Amygdala (tissue), 56 donors: ENCODE measurements at places on chromosomes 3 and 15.
A peak's percentile ranks its signal among the peaks of the same experiment; 100 is the strongest.

GRCh38 chr15:99955532-99955931 is 222.3 kb upstream of the LYSMD4 start:
- no peak for DNase-seq

- no peak for DNase-seq
Measured at GRCh38 chr3:159250961-159251360, 449.1 kb downstream of the MFSD1 start.

GRCh38 chr3:134267996-134268395 is 17.3 kb upstream of the RYK start:
- no peak for DNase-seq

- no peak for DNase-seq
Measured at GRCh38 chr3:192731233-192731632, 3.9 kb upstream of the FGF12 start.

DNA sequence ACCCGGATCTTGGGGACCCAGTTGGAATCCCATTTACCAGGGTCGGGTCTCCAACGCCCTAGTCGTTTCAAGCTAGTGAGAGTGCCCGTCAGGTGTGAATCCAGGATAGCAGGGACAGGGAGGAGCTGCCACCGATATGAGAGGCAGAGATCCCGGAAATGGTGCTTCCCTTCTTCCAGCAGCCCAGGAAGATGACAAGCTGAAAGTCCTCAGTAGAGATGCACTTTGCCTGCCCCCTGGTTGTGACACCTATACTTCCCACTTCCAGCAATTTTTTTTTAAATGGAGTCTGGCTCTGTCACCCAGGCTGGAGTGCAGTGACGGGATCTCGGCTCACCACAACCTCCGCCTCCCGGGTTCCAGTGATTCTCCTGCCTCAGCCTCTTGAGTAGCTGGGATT is 503.0 kb downstream of the NTRK3 start:
- no peak for DNase-seq

DNA sequence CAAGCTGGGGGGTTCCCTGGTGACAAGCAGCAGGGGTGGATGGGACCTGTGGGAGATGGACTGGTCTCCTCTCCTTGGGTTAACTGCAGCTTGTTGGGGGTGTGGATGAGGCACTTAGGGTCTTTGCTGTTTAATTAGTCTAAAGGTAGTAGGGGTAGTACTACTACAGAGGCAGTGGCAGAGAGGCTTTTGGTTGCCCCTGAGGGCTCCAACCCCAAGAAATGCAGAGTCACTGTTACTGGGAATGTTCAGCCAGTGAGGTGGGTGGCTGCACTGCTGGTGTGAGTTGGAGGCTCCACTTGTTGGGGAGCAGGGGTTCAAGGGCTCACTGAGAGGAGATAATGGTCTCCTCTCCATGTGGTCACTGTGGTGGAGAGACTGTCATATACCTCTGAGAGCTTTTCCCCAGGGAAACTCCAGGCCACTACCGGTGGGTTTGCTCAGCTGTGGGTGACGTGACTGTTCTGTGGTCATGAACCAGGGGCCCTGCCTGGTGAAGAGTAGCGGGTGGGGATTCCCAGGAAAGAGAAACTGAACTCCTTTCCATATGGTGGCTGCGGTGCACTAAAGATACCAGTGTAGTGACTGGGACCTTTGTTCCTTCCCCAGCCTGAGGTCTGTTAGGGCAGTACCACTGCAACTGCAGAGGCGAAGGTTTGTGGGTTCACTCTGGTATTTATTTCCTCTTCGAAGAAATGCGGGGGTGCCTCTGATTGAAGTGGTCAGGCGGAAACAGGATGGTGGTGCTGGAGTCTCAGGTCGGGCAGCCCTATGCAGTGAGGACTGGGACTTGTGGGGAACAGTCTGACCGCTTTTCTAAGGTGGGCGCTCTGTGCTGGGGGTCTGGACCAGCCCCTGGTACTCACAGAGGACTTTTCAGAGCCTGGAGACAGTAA is 68.9 kb upstream of the TNFSF10 start:
- no peak for DNase-seq

- no peak for DNase-seq
Measured at GRCh38 chr3:147760941-147761340, 351.8 kb downstream of the ZIC1 start.

DNA sequence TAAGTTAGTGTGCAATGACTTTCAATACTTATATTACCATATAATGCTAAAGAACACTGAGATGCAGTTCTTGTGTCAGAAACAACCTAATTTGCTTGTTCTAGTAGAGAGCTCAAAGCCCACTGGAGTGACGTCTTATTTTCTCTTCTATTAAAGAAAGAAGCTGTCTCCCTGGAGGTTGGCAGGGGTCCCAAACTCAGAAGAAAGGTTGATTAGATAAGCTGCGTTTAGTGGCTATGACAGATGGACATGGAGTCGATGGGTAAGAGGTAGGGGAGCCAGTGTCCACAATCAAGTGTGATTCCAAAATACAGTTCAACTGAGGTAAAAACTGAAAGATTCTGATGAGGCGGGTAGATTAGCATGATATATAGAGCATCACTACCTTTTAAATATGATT is 363.6 kb downstream of the NLGN1 start:
- peak; percentile 8 for DNase-seq

DNA sequence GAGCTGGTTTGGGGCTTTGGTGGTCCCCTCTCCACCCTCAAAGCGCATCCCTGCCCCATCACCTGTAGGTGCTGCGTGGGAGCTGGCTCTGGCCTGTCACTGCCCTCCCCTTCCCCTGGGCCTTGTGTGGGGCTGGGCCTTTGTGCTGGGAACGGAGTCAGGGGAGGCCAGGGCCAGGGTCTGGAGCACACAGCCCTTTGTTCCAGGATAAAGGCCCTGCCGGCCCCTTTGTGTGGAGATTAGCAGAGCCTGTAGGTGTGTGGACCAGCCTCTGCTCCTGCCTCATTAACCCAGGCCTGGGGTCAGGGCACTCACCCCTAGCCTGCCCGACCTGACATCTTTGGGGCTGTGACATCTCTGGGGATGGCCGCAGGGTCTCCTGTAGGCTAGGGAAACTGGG is 8.9 kb downstream of the EPHB3 start:
- DNase-seq, result no peak

- DNase-seq, result no peak
Measured at GRCh38 chr3:153829606-153830170, 291.5 kb upstream of the ARHGEF26 start.

GRCh38 chr15:68526269-68526668 is 52.5 kb upstream of the CORO2B start:
- DNase-seq, result no peak

GRCh38 chr3:70607469-70607868 is 295.0 kb upstream of the MDFIC2 start:
- no peak for DNase-seq

- no peak for DNase-seq
Measured at GRCh38 chr3:159760046-159760445, 228.6 kb upstream of the IL12A start.

GRCh38 chr3:133944181-133944580 is 48.5 kb upstream of the RAB6B start:
- DNase-seq, result no peak

- DNase-seq, result no peak
Measured at GRCh38 chr3:48084170-48084569, 68.0 kb upstream of the MAP4 start.

GRCh38 chr3:104279617-104280016 is 1087.1 kb upstream of the ALCAM start:
- no peak for DNase-seq

GRCh38 chr3:60645801-60646200 is 605.5 kb downstream of the FHIT start:
- DNase-seq, result no peak

DNA sequence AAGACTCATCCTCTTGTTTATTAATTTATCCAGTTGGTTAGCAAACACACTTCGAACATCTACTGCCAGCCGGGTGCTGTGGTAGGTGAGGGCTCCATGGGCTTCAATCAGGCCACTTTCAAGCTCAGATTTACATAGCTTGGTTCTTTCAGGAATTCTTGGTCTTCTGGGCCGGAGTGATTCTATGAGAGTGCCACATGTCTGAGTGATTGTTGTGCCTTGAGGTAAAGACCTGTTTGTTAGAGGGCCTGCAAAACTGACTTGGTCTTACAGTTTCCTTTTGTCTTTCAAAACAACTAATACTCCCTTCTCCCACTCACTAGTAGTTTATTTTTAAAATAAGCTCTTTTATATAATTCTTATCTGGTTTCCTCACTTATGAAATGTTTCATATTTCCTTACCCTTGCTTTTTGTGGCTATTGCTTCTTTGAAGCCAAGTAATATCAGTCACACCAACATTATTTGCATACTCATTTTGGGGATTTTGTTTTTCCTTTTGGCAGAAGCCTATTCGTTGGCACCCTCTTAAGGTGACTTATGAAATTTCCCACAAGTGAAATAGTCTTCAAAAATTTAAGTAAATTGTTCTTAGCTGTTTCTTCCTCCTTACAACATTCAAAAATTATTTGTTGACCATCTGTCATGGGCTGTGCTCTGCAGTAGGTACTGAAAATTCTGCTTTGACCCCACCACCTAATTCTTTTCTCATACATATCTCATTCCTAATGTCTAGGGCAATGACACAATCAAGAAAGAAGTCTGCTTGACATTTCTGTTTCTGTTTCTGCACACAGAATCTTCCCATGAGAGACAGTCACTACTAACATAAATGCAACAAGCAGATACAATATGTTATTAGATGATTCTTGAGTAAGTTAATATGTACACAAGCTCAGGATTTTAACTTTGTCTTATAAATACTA is 120.2 kb downstream of the LRRC28 start:
- no peak for DNase-seq

DNA sequence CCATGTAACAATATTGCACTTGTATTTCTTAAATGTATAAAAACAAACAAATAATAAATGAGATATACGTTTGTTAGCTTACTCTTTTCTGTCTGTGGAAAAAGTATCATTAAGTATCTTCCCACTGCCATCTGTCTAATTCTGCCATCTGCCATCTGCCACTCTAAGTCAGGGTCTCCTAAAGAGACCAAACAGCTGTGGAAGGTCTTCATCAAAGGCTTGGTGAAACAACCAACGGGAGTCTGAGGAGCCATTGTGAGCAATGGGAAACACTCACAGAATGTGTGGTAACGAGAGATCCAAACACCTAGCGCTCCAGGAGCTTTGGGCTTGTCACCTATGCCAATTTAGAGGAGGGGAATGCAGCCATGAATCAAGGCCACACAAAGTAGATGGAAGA is 28.7 kb upstream of the PFN2 start:
- no peak for DNase-seq

DNA sequence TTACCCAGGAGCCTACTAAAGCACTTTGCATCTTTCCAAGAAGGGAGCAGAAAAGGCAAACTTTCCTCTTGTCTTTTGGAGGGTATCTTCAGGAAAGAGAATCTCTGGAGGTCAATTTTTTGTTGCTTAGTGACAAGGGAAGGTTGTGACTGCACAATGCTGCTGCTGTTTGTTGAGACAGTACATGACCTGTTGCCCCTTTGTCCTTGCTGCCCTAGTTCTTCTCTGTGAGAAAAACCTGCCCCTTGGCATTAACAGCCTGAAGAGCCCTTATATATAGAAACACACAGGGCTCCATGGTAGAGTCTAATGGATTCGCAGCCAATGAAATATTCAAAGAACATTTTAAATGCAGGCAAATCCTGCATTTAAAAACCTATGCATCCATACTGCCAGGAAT is 20.3 kb downstream of the KLHDC8B start:
- no peak for DNase-seq

DNA sequence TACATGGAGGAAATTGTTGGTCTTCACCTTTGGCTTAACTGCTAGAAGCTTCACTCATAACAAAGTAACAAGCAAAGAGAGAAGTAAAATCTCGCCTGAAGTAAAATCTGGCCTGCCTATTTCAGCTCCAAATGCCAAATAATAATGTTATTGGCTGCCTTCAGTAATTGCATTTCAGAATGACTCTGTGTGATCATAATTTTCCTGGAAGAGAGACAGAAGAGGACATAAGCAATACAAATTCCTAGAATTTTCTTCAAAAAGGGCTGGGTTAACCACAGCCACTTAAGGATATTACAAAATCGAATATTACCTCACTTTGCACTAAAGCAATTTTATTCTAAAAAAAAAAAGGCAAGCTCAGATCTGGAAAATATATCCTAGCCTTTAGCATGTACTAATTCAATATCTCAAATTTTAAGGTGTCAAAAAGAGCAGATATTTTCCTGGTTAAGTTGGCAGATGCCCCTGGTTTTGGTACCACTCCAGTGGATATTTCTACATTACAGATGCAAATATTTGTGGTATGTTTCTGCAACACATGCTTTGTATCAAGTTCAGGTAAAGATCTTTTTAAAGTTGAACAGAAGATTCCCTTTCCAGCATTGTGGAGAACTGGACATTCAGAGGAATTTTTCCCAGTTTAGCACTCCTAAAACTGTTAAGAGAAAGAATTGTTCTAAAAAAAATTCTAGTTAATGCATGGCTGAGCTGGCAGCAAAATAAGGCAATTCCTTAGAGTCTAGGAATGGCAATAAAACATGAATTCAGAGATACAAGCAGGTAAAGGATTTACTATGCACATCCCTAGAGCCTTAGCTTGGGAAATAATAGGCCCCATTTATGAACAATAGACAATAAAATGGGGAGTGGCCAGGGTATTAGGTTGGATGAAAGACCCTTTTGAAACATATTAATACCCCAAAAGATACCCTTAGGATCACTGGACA is 116.7 kb downstream of the STAC start:
- DNase-seq, result no peak

- no peak for DNase-seq
Measured at GRCh38 chr3:105118905-105119304, 247.8 kb upstream of the ALCAM start.

- DNase-seq, result no peak
Measured at GRCh38 chr15:35117543-35118265, 32.6 kb upstream of the NANOGP8 start.

DNA sequence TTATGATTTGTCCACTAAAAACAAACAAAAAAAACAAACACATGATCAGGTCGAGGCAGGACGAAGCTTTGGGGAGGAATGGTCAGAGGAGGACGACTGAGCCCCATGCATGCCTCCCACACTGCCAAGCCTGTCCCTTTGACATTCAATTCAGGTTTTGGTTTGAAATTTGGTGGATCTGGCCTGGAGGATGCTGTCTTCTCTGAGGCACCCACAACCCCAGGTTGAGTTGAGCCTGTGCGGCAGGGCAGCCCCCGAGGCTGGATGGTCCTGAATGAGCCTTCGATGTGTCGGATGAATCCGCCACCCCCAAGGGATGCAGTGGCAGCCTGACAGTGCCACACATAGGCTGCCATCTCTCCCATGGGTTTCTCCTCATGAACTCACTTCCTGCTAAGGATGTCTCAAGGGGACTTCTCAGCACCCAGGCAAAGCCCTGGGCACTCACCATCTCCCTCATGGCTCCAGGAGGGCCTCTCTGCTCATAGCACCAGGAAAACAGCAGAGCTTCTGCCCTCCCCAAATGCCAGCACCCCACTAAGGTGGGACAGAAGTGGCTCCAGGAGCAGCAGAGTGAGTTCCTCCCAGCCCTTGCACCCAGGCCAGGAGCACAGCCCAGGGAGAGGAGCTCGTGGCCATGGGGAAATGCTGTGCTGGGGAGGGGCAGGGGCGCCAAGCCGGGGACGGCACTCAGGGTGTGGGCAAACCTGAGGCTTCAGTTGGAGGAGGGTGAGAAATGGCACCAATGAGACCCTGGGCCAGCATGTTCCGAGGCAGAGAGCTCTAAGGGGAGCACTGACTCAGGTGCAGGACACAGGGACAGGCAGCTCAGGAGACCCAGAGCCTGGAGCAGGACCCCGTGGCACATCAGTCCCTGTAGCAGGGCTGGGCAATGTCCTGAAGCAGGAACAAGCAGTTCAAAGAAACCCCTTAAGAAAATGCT is 18.5 kb downstream of the PRR23E start:
- DNase-seq, result no peak

GRCh38 chr3:14684447-14684846 is 9.5 kb downstream of the C3orf20 start:
- DNase-seq, result no peak
